Hematopoietic multipotent progenitor cell treated with erythropoietin and hydrocortisone succinate and interleukin-3 and kit ligand, for 6 days (in vitro differentiated cells): ENCODE measurements at places on chromosomes 2 and 18.
A peak's percentile ranks its signal among the peaks of the same experiment; 100 is the strongest.

DNA sequence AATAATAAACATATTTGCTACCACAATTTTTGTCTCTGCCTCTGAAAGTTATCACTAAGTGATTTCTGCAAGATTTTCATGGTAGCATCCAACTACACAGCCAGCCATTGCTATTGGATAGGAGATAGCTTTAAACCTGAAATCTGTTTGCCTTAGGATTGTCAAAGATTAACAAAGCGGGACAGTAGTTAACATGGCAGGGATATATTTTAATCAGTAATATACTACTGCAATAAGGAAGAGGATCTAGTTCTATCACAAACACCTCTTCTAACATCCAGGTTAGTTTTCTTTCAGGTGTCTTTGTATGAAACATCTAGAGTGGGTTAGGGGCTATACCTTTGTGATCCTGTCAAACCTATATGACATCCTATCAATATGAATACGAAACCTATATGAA is 641.3 kb downstream of the DPP10 start:
- no peak for DNase-seq

DNA sequence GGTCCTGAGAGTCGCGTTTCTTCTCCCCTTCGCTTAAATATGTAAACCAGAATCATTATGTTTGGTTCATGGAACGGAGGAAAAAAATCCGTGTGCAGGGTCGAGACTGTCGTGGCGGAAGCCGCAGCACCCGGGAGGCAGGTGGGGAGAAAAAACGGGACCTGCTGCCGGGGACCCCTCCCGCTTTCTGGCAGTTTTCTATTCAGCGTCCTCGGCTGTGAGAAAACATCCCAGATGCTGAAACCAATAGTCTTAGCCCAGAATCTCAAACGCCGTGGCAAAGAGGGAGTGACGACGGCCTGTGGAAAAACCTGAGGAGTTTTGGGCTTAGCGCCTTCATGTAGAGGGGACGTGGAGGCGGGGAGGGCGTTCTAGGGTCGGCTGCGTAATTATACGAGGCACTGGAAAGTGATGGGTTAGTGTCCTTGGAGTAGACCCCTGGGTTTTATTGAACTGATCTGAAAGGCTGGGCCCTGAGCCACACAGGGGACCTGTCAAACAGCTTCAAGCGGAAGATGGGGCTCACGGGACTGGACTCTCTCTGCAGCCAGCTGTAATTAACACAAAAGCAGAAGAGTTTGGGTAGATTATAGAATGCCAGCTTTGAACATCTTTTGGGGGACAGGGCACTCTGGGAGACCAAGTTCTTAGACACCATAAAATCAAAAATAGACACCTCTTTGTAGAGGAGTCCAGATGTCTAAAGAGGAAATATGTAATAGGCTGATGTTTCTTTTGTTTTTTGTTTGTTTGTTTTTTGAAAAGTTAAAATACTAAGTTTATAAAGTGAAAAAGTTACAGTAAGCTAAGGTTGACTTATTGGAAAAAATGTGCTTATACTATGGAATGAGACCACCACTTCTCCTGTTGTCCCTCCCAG is 834 bp upstream of the BUB1 start:
- DNase-seq, result peak; percentile 77

DNA sequence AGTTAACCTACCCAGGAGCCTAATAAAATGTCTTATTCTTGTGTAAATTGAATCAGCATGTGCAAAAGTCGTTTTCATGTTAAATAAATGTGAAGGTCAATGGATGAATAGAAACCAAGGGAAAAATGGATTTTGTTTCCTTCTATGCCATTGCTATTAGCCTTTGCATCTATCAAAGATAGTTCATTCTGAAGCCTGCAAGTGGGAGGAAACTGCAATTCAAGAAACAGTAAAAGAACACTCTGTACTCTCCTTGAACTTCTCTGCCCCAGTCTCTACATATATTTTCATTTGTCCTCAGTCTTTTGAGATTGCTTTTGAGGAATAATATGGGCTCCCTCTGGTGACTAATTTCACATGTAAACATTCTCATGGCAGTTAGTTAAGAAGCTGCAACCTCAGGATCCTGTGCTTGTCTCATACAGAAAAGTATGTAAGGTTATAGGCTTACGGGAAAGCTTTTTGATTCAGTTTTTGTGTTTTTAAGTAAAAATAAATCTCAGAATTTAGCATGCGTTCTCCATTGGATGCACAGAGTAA is 1590.0 kb upstream of the LRRTM1 start:
- peak; percentile 13 for DNase-seq

DNA sequence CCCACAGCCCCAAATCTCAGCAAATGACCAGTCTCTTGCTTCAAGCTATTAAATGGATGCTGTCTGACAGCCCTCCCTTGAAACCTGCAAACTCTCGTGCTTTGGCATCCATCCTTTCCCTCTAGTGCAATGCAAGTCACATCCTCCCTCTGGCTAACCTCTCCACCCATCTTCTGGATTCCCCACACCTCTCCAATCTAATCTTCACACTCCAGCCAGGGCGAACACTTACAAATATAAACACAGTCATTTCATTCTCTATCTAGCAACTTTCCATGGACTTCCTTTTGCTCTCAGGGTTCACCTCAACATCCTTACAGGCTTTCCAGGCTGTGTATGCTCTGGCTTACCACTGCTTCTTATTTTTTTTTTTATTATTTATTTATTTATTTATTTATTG is 10.1 kb upstream of the NARS1 start:
- DNase-seq, result no peak

DNA sequence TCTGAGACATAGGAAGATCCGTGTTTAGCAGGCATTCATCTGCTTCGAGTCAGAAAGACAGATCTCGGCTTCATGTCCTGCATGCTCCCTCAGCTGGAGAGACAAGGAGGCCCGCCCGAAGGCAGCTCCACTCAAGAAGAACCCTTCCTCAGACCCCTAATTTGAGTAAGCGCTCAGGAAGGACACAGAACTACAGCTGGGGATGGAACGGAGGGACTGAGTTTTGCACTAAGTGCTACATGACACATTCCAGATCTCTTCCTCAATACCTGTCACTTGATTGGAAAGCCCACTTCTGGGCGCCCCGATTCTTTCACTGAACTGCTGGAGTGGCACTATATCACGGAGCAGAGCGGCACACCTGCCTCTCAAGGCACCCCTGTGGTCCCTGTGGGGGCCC is 185.6 kb upstream of the PXDN start:
- DNase-seq, result no peak

GRCh38 chr2:184696644-184697043 is 98.3 kb downstream of the ZNF804A start:
- DNase-seq, result no peak

DNA sequence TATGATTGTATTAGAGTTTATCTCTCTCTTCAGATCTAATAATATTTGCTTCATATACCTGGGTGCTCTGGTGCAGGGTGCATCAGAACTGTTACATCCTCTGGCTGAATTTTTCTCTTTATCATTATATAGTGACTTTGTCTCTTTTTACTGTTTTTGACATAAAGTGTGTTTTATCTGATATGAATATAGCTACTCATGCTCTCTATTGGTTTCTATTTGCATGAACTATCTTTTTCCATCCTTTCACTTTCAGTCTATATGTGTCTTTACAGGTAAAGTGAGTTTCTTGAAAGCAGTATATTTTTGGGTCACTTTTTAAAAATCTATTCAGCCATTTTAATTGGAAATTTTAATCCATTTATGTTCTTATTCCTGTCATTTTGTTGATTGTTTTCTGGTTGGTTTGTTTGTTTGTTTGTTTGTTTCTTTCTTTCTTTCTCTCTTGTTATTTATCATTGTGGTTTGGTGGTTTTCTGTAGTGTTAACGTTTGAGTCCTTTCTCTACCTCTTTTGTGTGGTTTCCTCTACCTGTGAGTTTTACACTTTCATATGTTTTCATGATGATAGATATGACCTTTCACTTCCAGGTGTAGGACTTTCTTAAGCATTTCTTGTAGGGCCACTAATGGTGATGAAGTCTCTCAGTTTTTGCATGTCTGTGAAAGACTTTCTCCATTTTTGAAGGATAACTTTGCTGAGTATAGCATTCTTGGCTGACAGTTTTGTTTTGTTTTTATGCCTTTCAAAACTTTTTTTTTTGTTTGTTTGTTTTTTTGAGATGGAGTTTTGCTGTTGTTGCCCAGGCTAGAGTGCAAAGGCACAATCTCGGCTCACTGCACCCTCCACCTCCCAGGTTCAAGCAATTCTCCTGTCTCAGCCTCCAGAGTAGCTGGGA is 54.9 kb downstream of the CCNT2 start:
- no peak for DNase-seq

GRCh38 chr2:207258263-207258991 is 92.7 kb upstream of the KLF7 start:
- peak; percentile 42 for DNase-seq

GRCh38 chr2:232949016-232949415 is 64.0 kb downstream of the NGEF start:
- DNase-seq, result no peak

- no peak for DNase-seq
Measured at GRCh38 chr2:72032481-72033041, 115.1 kb downstream of the CYP26B1 start.

DNA sequence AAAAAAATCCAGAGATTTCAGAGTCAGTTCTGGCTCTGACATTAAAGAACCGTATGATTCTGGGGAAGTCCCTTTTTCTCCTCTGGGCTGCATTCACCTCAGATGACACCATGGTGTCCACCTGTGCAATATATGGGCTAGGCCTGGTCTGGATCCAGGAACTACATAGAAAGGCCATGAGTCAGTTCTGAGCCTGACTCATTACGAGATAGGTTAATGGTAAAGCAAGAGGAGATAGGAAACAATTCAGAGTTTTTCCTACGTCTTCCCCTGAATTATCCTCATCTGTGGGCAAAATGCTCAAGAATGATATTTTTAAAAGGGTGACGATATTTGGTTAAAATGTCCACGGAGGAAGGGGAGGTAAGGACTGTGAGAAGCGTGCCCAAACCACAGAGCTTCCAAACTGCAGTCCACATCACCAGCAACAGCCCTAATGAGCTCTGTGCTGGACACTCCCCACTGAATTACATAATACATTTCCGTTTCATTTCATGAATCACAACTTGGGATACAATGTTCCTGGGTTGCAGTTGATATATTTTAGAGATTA is 180.1 kb upstream of the OSR1 start:
- DNase-seq, result no peak

DNA sequence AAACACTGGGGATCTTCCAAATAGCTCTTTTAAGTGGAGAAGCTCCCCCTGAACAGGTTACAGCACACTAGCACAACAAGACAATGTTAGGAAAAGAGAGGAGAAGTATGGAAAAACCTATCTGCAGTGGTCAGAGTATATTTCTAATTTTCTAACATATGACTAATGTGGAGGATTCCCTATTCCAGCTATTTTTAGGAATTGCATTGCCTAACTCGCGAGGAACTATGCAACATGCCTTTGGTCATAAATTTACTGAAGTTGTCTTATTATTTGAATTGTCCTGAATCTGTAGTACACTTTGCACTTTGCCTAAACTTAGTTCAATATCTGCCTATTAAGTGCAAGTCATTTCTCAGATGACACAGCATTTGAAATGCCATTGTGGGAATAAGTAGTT is 381.4 kb downstream of the CCDC85A start:
- DNase-seq, result no peak

GRCh38 chr2:43105586-43106558 is 120.5 kb downstream of the ZFP36L2 start:
- DNase-seq, result peak; percentile 89

DNA sequence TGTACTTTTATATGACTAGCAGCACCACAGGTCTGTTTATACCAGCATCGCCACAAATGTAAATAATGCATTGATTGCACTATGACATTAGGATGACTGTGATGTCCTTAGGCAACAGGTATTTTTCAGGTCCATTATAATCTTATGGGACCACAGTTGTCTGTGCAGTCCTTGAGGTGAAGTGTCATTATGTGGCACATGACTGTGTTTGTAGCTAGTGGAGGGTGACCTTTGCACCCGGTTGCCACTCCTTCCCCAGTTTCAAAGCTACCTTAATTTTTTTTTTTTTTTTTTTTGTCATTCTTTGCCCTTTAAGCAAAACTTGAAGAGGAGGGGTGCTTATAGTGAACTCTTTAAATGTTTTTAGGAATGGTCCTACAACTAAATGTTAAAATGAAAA is 386.4 kb downstream of the THSD7B start:
- DNase-seq, result no peak
